Esophagus squamous epithelium (tissue), 5 donors: ENCODE measurements at places on chromosomes 5 and 9.

- DNase-seq, result no peak
Observed at GRCh38 chr9:124120272-124120671, 108.7 kb downstream of the LHX2 start.

DNA sequence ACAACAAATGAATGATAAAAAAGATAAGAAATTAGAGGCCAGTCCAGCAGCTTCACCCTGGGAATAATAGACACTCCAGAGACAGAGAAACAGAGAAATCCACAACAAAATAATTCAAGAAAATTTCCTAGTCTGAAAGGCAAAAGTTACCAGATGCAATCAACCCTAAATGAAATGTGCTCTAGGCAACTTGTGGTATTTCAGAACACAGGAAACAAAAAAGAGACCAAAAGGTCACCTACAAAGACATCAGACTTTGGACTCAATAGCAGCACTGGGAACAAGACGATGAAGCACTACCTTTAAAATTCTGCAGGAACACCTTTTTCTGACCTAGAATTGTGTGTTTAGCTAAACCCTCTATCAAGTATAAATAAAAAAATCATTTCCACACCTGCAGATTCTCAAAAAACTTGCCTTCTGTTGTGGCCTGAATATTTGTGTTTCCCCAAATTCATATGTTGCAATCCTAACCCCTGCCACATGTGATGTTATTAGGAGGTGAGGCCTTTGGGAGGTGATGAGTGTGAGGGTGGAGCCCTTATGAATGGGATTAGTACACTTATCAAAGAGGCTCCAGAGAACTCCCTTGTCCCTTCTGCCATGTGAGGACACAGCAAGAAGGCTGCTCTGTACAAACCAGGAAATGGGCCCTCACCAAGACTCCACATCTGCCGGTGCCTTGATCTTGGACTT, 5.9 kb upstream of the MAPK9 start:
- no peak for DNase-seq

DNA sequence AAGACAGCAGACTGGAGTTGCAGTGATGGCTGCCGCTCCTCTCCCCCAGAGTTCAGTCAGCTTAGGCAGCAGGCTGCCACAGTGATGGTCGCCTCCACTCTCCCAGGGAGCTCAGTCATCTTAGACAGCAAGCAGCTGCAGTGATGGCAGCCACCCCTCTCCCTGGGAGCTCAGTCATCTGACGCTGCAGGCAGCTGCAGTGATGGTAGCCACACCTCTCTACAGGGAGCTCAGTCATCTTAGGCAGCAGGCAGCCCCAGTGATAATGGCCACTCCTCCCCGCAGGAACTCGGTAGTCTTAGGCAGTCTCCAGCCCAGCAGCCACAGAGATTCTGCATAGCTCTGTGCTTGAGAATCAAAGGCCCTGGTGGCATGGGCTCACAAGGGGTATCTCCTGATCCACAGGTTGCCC, 582.7 kb downstream of the DTWD2 start:
- no peak for DNase-seq

DNA sequence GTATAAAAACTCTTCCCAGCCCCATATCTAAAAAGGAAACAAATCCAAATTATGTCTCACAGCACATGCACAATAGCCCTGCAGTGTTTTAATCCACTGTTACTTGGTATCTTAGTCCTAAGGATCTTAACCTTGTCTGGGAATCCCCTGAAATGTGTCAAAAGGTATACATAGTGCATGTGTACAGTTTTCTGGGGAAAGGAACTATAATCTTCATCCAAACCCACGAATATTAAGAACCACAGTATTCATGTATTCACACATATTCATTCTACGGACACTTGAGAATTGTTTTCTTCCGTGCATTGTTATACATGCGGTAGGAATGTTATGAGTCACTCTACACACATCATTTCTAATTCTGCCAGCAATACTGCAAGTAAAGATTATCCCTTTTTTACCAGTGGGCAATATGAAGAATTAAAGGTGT, 47.8 kb upstream of the SNX2 start:
- no peak for DNase-seq

GRCh38 chr5:140677947-140678346, 4.6 kb upstream of the DND1 start:
- no peak for DNase-seq
